ENCODE measurements at places on chromosomes 13 and 19. TPM values are rescaled to one million over a fixed set of nuclear protein-coding genes. Genes with fewer than 3 reads are reported as not detected.
A peak's percentile ranks its signal among the peaks of the same experiment; 100 is the strongest.

DNA sequence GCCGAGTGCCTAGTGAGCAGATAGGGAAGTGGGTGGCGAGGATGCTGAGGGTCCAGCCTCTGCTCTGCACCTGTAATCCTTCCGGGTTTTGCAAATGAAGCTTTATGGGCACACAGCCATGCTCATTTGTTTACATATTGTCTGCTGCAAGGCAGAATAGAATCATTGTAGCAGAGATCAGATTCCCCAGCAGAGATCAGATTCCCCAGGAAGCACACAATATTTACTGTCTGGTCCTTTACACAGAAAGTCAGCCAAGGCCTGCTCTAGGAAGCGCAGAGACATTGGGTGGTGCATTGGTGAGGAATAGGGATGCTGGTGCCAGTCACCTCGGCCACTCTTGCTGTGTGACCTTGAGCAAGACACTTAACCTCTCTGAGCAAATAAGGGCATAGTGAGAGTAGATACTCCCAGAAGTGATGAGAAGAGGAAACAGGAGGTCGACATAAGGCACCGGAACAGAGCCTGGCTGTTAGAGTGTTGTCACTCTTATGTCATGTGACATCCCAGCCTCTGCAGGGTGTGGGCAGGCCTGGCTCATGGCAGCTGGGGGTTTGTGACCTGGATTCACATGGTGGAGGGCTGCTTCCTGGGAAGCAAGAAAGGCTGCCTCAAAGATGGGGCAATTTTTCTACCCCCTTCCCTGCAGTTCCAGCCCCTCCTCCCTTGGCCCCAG is 25.6 kb downstream of the CARM1 start:
- peaks cover 24% of the 10 kb centered on the region for H3K4me1 ChIP-seq

GRCh38 chr13:20547479-20547908 is 19.5 kb upstream of the IFT88 start:
- H3K4me3 ChIP-seq = no peak overlapping the region
- DNase-seq = no peak
- no peaks in the 10 kb centered on the region for H3K4me1 ChIP-seq

CBY2 gene
- total RNA-seq = not detected

ZNF729 gene
- total RNA-seq = under 0.01 TPM

RBM42 gene
- 86.7 TPM for total RNA-seq

GRCh38 chr13:75307370-75307949 is 174.5 kb downstream of the TBC1D4 start:
- H3K4me1 ChIP-seq = peaks cover 53% of the 10 kb centered on the region
- H3K27me3 ChIP-seq = no peaks in the 10 kb centered on the region

- no peaks in the 10 kb centered on the region for H3K4me1 ChIP-seq
- H3K36me3 ChIP-seq = no peaks in the 10 kb centered on the region
- no peak for DNase-seq
- H3K27me3 ChIP-seq = no peaks in the 10 kb centered on the region
- no peak overlapping the region for H3K4me3 ChIP-seq
- H3K27ac ChIP-seq = no peak overlapping the region
Measured at GRCh38 chr13:93752541-93752940, 525.9 kb downstream of the GPC6 start.

PEAK3 gene
- 2.4 TPM for total RNA-seq

SIGLEC8 gene
- 34.0 TPM for total RNA-seq

DNA sequence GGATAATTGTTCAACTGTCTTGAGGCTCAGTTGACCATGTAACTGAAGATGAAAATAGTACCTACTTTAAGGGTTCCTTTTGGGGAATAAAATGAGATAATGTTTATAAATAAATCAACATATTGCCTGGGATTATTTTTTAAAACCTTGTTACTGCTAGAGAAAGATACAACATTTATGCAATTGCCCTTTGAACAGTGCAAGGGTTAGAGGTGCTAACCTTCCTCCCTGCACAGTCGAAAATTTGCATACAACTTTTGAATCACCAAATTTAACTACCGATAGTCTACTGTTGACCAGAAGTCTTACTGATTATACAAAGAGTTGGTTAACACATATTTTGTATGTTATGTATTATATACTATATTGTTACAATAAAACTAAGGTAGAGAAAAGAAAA is 750.0 kb downstream of the EFNB2 start:
- no peak overlapping the region for H3K4me3 ChIP-seq
- H3K4me1 ChIP-seq = no peaks in the 10 kb centered on the region
- no peaks in the 10 kb centered on the region for H3K36me3 ChIP-seq
- no peak overlapping the region for H3K27ac ChIP-seq
- no peaks in the 10 kb centered on the region for H3K27me3 ChIP-seq
- no peak for DNase-seq

DNA sequence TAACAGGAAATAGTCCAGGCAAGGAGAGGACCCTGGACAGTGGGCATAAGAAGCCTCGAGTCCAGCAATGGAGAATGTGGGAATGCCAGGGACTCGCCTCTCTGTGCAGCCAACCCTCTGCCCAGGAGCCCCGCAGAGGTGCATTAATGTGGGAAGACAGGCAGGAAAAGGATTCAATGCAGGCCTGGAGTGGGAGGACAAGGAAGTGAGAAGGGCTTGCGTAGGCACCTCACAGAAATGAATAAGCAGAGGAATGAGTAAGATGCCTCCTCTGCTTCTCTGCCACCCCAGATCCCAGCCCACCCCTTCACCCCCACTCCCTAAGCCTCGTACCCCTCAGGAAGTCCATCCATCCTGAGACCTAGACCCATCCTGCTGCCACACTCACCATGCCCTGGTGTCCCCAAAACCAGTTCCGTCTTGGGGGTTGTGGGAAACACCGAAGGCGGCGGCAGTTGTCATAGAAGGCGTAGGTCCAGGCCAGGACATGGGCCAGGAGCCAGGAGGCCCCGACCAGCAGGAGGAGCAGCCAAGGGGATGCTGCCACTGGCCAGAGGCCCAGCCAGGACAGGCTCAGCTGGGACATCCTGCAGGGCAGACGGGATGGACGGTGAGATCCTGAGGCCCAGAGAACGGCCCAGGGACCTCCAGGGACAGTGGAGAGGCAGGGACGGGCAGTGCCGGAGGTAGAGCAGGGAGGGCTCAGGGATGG is 692 bp downstream of the CYP4F2 start:
- no peak for DNase-seq
- H3K4me1 ChIP-seq = no peaks in the 10 kb centered on the region
- peaks cover 3% of the 10 kb centered on the region for H3K27me3 ChIP-seq

DNA sequence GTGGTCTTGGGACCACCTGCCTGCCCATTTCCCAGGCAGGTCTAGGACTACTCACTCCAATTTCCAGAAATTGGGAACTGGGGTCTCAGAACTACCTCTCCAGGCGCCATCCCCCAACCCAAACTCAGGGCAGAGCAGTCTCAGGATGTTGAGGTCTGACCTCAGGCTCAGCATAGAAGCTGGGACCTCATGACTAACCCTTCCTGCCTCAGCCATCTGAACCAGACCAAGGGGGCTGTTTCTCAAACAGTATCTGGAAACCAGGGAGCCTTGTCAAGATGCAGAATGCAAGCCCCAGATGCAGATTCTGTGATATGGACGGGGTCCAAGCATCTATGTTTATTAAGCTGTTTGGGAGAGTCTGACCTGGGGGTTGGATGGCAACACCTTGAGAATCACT is 1.3 kb downstream of the FBXW9 start:
- no peaks in the 10 kb centered on the region for H3K27me3 ChIP-seq
- H3K36me3 ChIP-seq = no peaks in the 10 kb centered on the region
- no peak for DNase-seq
- peaks cover 10% of the 10 kb centered on the region for H3K4me1 ChIP-seq
- H3K4me3 ChIP-seq = no peak overlapping the region
- no peak overlapping the region for H3K27ac ChIP-seq

GRCh38 chr19:2333027-2333806 is 4.7 kb downstream of the SPPL2B start:
- peak overlapping the region; percentile 8 for H3K27ac ChIP-seq
- no peaks in the 10 kb centered on the region for H3K36me3 ChIP-seq
- H3K4me1 ChIP-seq = peaks cover 14% of the 10 kb centered on the region
- H3K4me3 ChIP-seq = no peak overlapping the region

EBI3 gene
- 18.0 TPM for total RNA-seq

SNRPA gene
- 56.1 TPM for total RNA-seq

DNA sequence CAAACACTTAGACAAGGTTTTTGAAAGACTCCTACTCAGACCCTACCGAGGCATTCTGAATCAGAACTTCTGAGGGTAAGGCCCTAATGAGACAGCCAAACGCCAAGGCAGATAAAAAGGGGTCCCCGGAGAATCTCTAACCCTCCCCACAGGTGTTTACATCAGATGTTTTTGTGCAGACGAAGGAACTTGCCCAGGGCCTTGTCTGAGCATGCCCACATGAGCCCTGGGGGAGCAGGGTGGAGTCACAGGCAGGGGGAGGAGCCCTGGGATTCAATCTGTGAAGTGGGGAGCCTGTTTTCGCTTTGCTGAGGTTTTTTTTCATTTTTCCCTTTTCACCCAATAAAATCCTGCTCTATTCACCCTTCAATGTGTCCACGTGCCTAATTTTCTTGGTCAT is 61.6 kb upstream of the MED4 start:
- no peak for DNase-seq
- H3K4me3 ChIP-seq = no peak overlapping the region
- H3K4me1 ChIP-seq = no peaks in the 10 kb centered on the region
- H3K27me3 ChIP-seq = no peaks in the 10 kb centered on the region
- H3K36me3 ChIP-seq = no peaks in the 10 kb centered on the region

DNA sequence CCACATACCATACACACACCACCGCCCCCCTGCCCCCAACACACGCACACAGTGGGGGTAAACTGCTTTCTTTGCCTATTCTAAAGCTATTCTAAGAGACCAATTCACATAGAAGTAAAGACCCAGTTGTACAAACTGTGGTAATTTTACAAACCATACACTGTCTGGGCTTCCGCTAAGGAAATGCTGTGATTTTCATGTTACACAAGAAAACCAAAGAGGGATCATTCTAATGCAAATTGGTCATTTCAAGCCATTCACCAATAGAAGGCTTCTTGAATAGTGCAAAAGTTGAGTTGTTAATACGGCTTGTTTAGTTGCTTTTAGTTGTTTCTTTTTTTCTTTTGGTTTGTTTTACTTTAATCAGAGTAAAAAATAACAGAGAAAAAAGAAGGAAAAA is 202.8 kb downstream of the EFNB2 start:
- DNase-seq = no peak
- H3K27ac ChIP-seq = no peak overlapping the region
- no peaks in the 10 kb centered on the region for H3K4me1 ChIP-seq

SIGLEC5 gene
- not detected for total RNA-seq

- peaks cover 97% of the 10 kb centered on the region for H3K27me3 ChIP-seq
- H3K36me3 ChIP-seq = no peaks in the 10 kb centered on the region
- DNase-seq = no peak
- no peaks in the 10 kb centered on the region for H3K4me1 ChIP-seq
- H3K4me3 ChIP-seq = no peak overlapping the region
- no peak overlapping the region for H3K27ac ChIP-seq
Measured at GRCh38 chr13:94706101-94706842, 6.1 kb downstream of the SOX21 start.

- H3K4me1 ChIP-seq = no peaks in the 10 kb centered on the region
- no peaks in the 10 kb centered on the region for H3K27me3 ChIP-seq
- no peak overlapping the region for H3K4me3 ChIP-seq
- H3K36me3 ChIP-seq = peaks cover 27% of the 10 kb centered on the region
- DNase-seq = no peak
Measured at GRCh38 chr19:10372690-10373089, 7.7 kb downstream of the TYK2 start.

GRCh38 chr19:29395111-29395733 is 130.6 kb upstream of the VSTM2B start:
- H3K4me1 ChIP-seq = no peaks in the 10 kb centered on the region
- H3K4me3 ChIP-seq = no peak overlapping the region
- no peak overlapping the region for H3K27ac ChIP-seq
- DNase-seq = no peak
- H3K36me3 ChIP-seq = no peaks in the 10 kb centered on the region

GRCh38 chr19:33396701-33397535 is 23.4 kb downstream of the CEBPG start:
- no peaks in the 10 kb centered on the region for H3K27me3 ChIP-seq
- no peak overlapping the region for H3K4me3 ChIP-seq
- DNase-seq = no peak
- peak overlapping the region; percentile 75 for H3K27ac ChIP-seq

DNA sequence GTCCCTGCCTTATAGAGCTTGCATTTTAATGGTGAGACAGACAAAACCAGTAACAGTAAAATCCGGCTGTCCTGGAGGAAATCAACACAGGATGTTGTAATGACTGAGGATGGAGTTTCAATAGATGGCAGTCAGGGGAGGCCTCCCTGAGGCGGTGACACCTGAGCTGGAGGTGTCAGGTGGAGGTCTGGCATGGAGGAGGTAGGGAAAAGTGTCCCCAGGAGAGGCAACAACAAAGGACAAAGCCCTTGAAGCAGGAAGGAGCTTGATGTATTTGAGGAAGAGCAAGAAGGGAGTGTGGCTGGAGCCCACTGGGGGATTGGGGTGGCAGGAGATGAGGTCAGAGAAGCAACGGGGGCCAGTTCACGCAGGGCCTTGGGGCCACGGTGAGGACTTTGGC is 7.8 kb downstream of the GRIN2D start:
- DNase-seq = no peak
- peaks cover 10% of the 10 kb centered on the region for H3K27me3 ChIP-seq
- H3K36me3 ChIP-seq = no peaks in the 10 kb centered on the region
- no peak overlapping the region for H3K4me3 ChIP-seq
- no peak overlapping the region for H3K27ac ChIP-seq

All from adrenal gland (tissue), 19 donors.